ENCODE measurements at places on chromosomes 5 and 9.

DNA sequence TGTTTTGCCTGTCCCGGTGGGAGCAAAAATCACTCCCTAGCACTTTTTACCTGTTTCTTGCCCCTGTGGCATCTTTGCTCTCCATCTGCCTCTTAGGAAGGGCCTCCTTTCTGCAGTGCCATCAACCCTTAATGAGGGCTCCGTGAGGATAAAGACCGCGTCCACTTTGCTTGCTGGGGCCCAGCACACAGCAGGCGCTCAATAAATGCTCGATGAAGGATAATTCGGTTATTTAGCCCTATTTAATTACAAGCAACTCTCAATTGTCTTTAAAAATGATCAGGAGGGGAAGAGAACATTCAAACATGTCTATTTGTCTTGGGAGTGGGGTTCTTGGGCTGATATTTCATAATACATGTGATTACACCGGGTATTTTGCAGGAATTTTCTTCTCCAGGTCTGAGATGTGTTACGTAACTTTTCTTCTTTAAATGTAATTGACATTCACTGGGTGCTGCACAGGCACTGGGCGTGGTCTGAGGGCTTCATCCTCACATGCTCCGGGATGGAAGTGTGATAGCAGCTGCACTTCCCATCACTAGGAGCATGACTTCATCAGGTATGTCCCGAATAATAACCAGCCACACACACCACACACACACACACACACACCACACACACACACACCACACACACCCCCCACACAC, 19.8 kb upstream of the NTNG2 start:
- DNase-seq: no peak

- no peak for DNase-seq
Measured at GRCh38 chr9:37621273-37622121, 29.1 kb upstream of the TOMM5 start.

GRCh38 chr5:97501965-97502305, 318.9 kb upstream of the RIOK2 start:
- no peak for DNase-seq

- DNase-seq: no peak
Measured at GRCh38 chr5:126899476-126899875, 122.5 kb downstream of the LMNB1 start.

- no peak for DNase-seq
Measured at GRCh38 chr9:111937781-111938426, 41.3 kb downstream of the UGCG start.

DNA sequence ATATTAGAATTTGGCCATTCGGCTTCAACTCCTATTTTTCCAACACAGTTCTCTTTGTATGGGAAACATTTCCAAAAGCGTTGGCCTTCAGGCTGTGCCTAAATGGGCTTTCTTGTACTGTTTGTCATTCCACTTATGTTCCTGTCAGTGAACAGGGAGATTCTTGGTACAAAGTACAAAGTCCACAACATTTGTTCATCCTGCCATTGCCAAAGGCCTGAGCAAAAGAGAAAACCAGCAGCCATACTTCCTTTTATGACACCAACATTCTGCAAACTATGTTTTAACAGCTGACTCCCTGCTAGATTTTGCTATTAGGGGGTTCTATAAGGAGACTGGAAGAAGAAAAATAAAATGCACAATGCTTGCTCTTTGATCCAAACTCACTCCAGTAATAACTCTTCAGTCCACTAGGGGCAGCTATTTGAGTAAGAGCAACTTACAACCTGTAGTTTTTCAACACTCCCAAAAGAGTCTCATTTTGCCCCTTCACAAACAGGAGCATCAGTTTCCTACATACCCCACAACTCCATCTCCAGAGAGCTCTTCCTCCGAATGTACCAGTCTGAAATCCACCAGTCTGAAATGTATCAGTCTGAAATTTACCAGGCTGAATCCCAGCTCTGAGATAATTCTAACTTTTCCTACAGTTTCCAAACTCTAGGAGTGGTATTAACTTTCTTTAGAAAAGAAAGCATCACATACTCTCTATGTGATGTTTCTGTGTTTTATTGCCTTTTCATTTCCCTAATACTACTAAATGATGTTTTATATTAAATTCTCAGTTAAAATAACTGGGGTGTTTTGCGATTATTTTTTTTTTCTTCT, 693.8 kb downstream of the DNAH5 start:
- no peak for DNase-seq

All from NCI-H1048 (cell line).